ENCODE measurements at places on chromosomes 5 and 9.

GRCh38 chr9:137461663-137462395, 2.7 kb upstream of the NSMF start:
- DNase-seq, result no peak

GRCh38 chr9:83061036-83061435, 1.9 kb downstream of the RASEF start:
- DNase-seq, result peak; percentile 23

DNA sequence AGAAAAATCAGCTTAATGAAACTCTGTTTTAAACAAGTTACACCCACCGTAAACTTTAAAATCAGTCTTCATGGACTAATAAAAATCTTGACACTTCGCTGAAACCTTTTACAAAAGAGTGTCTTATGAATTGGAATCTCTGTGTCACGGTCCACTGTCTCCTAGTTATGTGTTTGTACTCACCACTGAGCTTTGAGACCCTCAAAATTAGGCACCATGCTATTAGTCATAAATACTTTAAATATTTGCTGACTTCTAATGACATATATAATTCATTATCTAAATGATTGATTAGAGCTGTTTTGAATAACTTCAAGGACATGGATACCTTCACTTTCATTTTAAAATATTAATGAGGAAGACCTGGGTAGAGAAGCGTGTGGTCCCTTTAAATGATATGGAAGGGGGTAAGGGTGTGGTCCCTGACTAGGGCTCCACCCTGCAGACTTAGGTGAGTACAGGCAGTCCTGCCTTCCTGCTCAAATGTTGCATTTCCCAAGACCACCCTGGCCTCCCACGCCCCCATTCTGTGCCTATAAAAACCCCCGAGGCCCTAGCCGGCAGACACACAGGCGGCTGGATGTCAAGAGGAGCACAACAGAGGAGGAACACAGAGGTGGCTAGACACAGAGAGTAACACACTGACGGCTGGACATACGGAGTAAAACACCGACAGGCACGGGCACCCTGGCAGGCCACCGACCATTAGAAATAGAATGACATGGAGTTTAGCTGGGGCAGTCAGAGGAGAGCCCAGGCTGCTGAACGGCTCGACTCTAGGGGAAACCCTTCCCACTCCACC, 179.0 kb upstream of the CDH9 start:
- no peak for DNase-seq

- no peak for DNase-seq
Measured at GRCh38 chr9:93669958-93670207, 93.5 kb downstream of the PHF2 start.
